ENCODE measurements at places on chromosomes 13 and 19.

GRCh38 chr13:111489301-111489700, 168.9 kb downstream of the TEX29 start:
- DNase-seq: no peak

- no peak for DNase-seq
These were observed 35.7 kb downstream of the UFM1 start for GRCh38 chr13:38385153-38385891.

- DNase-seq: no peak
These were observed 4.3 kb upstream of the PDE4A start for GRCh38 chr19:10416083-10416379.

DNA sequence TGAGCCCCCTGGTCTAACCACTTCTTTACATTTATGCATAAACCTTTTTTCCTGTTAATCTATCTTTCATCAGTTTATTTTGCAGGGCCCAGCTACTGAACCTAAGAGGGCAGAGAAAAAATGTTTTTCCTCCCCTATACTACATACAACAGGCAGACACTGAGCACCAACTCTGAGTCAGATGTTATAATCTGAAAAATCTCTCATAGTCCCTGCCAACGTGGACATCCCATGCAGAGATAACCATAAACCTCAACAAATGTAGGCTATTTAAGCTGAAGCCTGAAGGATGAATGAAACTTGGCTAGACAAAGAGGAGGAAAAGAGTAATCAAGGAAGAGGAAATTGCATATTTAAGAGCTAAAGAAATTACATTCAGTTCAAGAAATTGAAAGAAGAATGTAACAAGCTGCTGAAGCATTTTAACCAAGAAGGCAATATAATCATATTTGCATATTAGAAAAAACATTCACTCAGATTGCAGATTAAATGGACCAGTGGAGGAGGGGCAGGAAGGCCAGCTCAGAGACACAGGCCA, 2.6 kb downstream of the NEK3 start:
- peak; percentile 40 for DNase-seq

GRCh38 chr13:103130681-103131210, 64.5 kb upstream of the SLC10A2 start:
- DNase-seq: no peak

- no peak for DNase-seq
These were observed 1752.2 kb upstream of the PCDH20 start for GRCh38 chr13:63167699-63168337.

DNA sequence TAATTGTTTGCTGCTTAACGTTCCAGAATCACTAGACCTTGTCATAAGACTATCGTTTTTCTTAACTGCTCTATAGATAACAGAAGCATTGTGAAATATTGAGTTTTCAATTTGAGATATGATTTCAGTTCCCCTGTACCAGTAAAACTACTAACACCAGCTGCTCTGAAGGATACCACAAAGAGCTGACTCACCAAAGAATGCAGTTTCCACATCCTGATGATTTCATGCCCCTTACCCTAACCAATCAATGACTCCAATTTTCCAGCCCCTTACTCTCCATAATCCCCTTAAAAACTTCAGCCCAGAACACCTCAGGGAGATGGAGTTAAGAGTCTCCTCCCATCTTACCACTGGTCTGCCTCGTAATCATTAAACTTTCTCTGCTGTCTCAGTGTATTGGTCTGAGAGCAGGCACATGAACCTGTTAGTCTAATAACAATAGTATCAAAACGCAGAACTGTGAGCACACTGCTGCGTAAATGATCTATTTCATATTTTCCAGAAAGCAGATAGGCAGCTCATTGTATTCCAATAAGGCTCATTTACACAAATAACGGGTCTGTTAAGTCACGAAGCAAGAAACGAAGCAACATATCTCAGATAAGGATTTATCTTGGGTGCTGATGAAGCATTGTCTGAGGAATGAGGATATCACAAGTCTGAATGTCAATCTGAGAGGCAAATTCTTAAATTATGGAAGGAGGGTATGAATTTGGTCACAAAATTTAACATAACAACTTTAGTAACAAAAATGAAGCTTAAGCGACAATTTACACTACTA, 14.1 kb upstream of the CCNA1 start:
- DNase-seq: peak; percentile 43

GRCh38 chr19:50602496-50602895, 34.3 kb upstream of the LRRC4B start:
- no peak for DNase-seq

DNA sequence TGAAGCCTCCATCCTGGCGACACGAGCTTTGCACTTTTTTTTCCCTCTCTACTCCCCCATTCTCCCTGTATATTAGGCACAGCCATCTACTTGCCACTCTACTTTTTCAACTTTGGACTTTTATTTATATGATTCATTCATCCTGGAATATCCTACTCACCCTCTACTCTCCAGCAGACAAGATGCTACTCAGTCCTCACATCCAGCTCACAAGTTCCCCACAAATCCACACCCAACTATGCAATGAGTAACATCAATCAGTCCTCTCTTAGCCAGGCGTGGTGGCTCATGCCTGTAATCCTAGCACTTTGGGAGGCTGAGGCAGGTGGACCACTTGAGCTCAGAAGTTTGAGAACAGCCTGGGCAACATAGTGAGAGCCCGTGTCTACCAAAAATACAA, 23.9 kb upstream of the URAD start:
- no peak for DNase-seq

GRCh38 chr19:20357921-20358320, 190.9 kb downstream of the ZNF486 start:
- DNase-seq: no peak

- no peak for DNase-seq
These were observed 27.0 kb downstream of the OXGR1 start for GRCh38 chr13:96967248-96967745.

DNA sequence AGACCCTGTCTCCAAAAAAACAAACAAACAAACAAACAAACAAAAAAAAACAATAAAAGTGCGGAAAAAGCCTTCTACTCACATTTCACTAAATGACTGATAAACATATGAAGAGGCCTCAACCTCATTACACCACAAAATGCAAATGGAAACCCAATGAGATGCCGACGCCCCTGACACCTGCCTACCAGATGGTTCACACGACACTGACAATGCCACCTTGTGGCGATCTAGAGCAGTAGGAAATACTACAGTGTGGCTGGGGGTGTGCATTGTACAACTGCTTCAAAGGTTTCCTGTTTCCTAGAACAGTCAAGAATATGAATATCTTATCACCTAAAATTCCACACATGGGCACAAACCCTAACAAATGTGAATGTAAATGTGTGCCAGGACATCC, 14.0 kb downstream of the SCGB2B2 start:
- no peak for DNase-seq

DNA sequence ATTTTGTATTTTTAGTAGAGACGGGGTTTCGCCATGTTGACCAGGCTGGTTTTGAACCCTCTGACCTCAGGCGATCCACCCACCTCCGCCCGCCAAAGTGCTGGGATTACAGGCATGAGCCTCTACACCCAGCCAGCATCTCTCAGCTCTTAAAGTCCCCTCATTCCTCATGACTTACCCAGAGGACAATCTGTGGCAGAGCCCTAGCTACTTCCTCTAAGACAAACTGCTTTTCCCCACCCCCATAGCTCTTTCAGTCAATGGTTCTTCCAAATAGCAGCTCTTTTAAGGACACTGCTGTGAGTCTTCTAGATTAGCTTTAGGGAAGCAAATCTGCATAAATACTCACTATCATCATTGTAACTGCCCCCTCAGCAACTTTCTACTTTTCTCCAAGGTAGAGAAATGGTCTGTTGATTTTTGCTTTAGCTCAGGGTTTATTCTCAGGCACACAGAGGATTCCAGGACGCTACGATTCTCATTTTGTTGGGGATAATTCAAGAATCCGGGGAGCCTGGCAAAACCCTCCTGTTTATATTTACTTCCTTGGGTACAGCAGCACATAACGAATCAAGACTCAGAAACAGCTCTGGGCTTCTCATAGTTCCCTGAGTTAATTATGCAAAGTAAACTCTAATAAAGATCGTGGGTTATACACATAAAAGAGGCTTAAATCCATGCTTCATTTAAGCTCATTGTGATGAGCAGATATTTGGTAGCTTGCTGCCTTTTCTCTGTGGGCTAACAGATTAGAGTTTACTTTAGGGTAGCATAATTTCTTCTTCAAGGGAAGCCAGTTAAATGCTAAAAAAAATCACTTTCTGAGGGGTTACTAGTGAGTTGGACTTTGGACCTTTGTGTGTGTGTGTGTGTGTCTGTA, 357.4 kb downstream of the TDRD3 start:
- DNase-seq: no peak

DNA sequence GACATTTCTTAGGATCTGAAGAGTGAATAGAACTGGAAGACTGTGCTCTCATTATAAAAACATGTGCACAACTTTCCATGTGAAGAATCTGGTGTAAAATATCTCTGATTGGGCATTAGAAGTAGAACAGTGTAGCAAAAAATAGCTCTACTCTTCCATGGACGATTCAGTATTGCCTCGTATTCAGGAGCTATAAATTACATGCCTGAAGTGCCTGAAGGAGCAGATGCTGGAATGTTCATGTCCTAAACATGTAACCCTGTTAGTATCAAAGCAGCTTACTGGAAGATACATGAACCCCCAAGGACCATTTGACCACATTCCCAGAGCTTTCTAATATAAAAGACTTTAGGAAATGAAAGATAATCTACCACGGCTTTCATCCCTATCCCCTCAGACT, 528.9 kb downstream of the DACH1 start:
- no peak for DNase-seq

- no peak for DNase-seq
These were observed 16.5 kb upstream of the GGACT start for GRCh38 chr13:100604918-100605710.

DNA sequence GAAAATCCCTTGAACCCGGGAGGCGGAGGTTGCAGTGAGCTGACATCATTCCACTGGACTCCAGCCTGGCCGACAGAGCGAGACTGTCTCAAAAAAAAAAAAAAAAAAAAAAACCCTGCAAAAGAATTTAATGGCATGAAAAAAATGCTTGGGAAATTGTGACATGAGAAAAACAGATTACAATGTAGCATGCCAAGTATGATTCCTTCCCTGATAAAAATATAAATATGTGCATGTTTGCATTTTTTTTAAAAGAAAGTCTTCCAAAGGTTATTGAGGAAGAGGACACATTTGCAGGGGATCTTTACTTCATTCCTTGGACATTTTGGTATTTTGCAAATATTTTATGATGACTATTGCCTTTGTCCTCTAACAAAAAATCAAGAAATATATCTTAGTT, 14.5 kb upstream of the ZBTB32 start:
- peak; percentile 49 for DNase-seq

DNA sequence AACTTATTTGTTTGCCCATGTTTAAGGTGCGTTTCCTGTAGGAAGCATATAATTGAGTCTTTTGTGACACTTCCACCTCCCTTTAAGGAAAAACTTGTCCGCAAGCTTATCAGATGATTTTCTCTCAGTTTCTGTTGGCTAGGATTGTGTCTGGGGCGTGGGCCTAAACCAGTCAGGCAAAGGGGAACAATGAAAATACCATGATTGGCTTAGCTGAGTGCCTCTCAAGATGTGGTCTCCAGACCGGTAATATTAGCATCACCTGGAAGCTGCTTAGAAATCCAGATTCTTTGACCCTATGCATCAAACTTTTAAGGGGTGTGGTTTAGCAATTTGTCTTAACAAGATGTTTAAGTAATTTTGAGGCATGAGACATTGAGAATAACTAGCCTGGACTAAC, 20.0 kb downstream of the SLAIN1 start:
- DNase-seq: no peak
